ENCODE measurements at places on chromosomes 2 and 18.

GRCh38 chr2:65456886-65457285 is 24.5 kb upstream of the SPRED2 start:
- no peak for DNase-seq

DNA sequence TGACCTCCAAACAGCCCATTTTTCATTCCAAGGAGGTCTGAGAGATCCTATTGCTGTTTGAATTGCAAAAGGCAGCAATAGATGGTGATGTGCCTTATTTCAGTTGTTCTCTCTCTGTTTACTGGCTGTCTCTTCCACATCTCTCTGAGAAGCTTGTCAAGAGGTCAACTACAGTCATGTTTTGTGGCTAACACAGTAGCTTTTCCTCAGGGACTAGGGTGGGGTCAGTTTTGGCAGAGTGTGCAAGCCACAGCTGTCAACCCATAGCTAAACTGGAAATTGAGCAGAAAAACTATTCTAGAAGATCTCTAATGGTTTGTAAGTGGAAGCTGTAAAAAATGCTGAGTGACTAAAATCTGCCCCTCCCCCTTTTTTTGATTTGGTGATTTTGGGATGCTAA is 67.1 kb downstream of the DIS3L2 start:
- no peak for DNase-seq

GRCh38 chr2:134796373-134796772 is 42.0 kb upstream of the ACMSD start:
- no peak for DNase-seq

- no peak for DNase-seq
Observed at GRCh38 chr18:46398005-46398404, 259.0 kb downstream of the LOXHD1 start.

GRCh38 chr2:239316562-239317465 is 84.0 kb downstream of the HDAC4 start:
- DNase-seq, result no peak

DNA sequence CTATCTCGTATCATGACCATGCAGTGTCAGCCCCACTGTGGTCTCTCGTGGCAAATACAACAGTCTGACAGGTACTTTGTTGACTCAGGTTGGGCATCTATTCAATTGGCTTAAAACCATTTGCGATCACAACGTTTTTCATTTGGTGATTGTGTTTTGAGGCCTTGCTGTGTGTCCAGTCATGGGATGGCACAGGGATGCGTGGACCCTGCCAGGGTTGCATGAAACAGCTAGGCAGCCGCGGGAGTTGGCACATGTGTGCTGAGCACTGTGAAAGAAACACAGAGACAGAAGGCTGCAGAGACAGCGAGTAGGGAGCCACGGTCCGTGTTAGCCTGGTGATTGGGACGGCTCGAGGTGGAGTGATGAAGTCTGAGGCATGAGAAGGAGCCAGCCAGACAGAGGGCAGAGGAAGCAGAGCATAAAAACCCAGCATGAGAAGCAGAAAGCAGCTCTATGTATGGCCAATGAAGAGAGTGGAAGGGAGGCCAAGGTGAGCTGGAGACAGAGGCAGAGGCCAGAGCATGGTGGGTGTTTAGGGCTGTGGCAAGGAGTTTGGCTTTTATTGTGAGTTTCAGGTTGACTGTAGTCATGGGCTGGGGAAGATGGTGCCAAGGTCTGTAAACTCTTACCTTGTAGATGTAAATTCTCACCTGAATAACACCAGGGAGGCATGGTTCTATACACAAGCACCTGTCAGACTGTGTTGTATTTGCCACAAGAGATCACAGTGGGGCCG is 31.8 kb upstream of the IL1R1 start:
- no peak for DNase-seq

DNA sequence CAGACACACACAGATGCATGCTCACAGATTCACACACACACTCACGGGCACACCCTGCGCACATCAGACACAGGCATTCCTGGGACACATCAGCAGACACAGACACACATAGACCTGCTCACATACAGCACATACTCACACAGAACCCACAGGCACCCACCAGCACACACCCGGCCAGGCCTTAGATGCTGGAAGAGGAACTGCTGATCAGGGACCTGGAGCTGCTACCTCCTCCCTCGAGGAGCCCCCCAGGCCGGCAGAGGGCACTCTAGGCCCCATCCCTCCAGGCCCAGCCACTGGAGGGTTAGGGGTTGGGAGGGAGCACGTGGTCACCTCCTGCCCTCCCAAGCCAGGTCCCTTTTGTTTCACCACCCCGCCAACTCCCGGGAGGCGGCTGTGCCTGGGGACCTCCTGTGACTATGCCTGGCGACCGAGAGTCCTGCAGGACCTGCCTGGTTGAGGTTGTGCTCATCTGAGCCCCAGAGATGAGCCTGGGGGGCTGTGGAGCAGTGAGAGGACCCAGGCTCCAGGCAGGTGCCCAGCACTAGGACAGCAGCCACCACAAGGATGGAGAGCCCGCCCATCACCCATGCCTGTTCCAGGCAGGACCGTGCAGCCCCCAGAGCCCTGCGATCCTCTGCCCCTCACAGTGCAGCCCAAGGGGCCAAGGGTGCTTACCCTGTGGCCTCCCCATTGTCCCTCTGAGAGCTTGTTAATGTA is 21.0 kb upstream of the PTMA start:
- DNase-seq, result no peak

- no peak for DNase-seq
Observed at GRCh38 chr2:162063281-162063680, 10.7 kb downstream of the DPP4 start.

GRCh38 chr2:129723277-129724020 is 256.0 kb upstream of the RAB6C start:
- DNase-seq, result no peak

DNA sequence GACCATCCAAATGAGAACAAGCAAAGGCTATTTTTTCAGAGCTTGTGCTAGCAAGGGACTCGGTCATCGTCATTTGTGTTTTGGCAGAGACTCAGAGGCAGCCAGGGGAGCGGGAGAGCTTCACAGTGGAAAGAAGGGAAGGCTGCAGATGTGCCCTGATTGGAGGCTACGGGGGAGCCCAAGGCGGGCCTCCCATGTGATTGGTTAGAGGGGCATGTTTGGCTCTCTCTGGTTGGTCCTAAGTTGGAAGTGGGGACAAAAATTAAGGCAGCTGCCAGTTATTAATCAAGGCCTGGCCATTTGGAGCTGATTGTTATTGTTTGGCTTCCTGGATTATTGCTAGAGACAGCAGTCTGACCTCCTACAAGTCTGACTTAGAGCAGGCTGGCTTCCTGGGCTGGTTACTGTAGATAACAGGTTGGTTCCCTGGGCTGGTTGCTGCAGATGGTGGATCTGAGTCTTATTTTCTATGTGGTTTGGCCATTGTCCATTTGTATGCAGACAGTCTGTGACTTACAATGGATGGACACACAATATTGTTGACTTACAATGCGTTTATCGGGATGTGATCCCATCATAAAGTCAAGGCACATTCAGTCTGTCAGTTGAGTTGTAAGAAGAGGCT is 5.9 kb downstream of the FER1L5 start:
- DNase-seq, result no peak

- no peak for DNase-seq
Observed at GRCh38 chr18:54149078-54149697, 75.3 kb downstream of the MBD2 start.

DNA sequence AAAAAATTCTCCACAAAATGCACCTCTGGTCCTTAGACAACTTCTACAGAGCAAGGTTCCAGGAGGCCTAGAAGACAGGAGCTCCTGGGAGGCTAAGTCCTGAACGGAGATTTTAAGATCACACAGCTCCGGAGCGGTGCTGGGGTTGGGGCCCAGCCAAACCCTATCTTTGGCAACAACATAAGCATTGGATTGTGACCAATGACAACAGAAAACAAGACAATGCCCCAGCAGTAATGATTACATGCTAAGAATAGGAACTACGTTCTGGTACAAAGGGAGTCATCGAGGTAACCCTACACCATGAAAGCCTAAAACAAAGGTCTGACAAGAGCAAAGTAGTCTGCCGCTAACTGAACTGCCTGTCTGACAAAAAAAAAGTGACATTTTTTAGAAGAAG is 171.2 kb downstream of the CMPK2 start:
- DNase-seq, result no peak

DNA sequence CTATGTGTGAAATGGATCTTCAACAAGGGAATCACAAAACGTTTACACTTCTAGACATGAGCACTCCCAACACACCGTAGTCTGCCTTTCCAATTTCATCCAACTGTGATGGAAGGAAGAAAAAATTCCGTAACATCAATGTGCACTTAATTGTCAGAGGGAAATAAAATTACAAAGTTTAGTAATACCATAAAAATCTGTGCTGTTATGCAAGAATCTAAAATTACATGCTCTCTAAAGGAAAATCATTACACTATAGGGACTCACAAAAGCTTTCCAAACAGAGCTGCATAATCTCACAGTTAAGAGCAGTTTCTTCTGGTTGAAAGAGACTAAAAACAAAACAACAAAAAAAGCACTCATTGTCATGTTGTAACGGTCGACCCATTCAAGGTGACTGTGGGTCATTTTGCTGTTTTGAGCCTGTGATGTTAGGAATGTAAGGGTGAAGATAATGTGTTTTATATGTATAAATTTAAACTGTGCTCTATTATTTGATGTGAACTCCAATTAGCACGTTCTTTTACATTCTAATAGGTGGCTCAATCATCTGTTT is 698.0 kb downstream of the TDRD15 start:
- no peak for DNase-seq

GRCh38 chr2:25551316-25551715 is 122.1 kb downstream of the DTNB start:
- DNase-seq, result no peak

GRCh38 chr2:55033076-55033742 is 17.0 kb downstream of the RTN4 start:
- no peak for DNase-seq

GRCh38 chr2:166917415-166917814 is 29.1 kb downstream of the XIRP2 start:
- DNase-seq, result no peak
